Progenitor cell of endocrine pancreas (in vitro differentiated cells): ENCODE measurements at places on chromosomes 13 and 19. TPM values are rescaled to one million over a fixed set of nuclear protein-coding genes. Genes with fewer than 3 reads are reported as not detected.

- no peak for DNase-seq
These were observed 8.1 kb upstream of the FXYD3 start for GRCh38 chr19:35107545-35107944.

DNA sequence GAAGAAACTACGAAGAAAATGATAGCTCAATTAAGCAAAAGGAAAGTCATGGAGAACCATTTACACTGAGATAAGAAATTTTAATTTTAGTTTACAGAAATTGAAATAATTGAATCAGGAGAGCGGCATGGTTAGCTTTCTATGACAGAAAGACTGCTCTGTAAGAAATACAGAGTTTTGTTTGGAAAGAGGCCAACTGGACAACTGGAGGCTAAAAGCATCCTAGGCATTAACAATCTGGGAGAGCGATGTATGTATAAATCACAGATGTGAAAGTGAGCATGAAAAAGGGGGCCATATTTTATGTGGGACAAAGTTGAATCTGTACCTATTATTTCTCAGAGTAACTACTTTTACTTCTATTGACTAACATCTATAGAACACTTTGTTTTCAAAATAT lies 1608.8 kb upstream of the PCDH20 start:
- DNase-seq, result no peak

DNA sequence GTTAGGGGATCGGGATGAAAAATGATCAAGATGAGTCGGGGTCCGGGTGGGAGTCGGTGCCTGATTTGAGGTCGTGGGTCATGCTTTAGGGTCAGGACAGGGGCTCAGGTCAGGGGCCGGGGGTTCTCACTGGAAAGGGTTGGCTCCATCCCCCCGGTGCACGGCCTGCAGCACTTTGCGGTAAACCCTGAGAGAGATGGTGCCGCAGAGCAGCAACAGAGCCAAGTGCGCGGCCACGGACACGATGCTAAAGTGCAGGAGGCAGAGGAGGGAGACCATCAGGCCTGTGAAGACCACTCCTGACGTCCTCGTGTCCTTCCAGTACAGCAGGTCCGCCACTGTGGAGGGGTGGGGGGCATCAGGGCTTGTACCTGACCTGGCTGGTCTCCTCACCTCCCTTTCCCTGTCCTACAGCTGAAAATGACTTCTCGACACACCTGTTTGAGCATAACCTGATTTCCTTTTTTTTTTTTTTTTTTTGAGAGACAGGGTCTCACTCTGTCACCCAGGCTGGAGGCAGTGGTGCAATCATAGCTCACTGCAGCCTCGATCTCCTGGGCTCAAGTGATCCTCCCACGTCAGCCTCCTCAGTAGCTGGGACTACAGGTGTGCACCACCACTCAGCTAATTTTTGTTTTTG lies 7.5 kb downstream of the RTN2 start:
- no peak for DNase-seq

DNA sequence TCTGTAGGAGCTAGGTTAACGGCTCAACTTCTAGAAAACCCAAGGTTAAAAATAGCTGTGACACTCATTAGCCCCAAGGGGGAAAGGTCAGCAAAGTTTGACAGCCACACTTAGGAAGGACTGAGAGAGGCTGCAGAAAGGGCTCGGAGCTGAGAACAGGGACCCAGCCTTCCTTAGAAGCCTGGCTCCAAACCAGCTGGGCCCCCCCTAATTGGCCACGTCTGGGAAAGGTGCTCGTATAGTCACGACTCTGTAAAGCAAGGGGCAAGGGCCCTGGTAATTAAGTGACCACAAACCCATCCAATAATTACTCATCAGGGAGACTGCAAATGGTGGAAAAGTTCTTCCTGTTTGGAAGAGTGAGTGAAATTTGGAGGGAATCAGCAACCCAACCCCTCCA lies 90.5 kb downstream of the RNASEH2B start:
- no peak for DNase-seq

DNA sequence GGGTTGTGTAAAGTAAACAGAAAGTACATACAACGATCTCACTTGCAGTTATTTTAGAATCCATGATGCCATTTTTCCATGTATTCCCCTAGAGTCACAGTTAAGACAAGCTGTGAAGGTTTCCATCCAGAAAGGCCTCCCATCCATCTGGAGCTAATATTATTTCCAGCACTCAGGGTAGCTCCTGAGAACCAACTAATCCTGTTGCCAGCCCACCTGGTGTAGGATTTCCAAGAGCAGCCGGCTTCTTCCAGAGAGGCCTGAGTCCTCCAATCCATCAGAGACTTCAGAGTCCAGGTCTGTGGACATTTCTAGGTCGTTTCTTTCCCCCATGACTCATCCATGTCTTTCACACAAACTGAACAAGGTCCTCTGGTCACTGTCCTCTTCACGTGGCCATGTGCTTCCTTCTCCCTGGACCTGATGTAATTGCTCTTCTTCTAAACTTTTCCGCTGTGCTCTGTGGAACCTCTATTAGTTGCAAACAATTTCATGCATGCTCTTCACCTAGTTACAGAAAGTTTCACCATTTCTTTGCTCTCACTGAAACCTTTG lies 270.3 kb upstream of the TMTC4 start:
- no peak for DNase-seq

DNA sequence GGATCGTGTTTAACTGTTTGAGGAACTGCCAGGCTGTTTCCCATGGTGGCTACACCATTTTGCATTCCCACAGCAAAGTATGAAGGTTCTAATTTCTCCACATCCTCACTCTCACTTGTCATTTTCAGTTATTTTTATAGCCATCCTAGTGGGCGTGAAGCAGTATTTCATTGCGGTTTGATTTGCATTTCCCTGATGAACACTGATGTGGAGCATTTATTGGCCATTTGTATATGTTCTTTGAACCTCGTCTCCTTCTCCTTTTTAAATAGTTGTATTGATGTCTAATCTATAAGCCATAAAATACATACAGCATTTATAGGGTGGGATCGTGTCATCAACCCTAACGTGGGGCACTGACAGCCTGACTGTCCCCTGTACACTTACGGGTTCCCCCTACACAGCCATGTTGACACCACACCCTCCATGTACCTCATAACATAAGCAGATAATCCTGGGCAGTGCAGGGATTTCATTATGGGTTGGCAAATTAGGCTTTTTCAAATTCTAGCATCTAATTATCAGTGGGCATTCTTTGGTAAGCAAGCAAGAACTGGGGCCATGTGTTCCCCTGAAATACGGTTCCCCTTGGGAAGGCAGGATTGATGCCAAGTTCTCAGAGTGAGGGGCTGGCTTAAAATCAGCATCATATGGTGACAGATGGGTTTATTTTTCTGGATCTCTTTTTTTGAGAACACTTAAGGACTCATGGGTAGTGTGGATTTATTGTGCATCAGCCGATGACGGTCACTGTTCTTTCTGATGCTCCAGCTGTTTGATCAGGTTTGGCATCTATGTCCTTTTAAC lies 11.6 kb upstream of the ZBTB45 start:
- no peak for DNase-seq

DNA sequence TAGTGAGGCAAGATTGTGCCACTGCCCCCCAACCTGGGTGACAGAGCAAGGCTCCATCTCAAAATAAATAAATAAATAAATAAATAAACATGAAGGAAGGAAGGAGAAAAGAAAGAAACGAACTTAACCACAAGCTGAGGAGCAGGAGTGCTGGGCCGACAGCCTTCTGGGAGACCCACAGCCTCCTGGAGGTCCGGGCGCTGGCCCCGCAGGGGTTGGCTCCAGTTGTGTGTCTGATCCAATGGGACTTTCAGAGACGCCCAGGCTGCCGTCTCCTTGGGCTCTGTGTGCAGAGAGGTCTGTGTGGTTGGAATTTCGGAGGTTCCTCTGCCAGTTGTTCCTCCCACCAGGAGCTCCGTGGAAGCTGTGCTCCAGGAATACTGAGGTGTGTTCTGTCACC lies 36.0 kb upstream of the MCF2L start:
- DNase-seq, result no peak

- no peak for DNase-seq
These were observed 617 bp upstream of the IQCN start for GRCh38 chr19:18274781-18275356.

GRCh38 chr13:48749699-48750473 lies 96.2 kb downstream of the CYSLTR2 start:
- DNase-seq, result peak; percentile 12

- no peak for DNase-seq
These were observed 172.7 kb upstream of the ZNF507 start for GRCh38 chr19:32172566-32173160.

DNA sequence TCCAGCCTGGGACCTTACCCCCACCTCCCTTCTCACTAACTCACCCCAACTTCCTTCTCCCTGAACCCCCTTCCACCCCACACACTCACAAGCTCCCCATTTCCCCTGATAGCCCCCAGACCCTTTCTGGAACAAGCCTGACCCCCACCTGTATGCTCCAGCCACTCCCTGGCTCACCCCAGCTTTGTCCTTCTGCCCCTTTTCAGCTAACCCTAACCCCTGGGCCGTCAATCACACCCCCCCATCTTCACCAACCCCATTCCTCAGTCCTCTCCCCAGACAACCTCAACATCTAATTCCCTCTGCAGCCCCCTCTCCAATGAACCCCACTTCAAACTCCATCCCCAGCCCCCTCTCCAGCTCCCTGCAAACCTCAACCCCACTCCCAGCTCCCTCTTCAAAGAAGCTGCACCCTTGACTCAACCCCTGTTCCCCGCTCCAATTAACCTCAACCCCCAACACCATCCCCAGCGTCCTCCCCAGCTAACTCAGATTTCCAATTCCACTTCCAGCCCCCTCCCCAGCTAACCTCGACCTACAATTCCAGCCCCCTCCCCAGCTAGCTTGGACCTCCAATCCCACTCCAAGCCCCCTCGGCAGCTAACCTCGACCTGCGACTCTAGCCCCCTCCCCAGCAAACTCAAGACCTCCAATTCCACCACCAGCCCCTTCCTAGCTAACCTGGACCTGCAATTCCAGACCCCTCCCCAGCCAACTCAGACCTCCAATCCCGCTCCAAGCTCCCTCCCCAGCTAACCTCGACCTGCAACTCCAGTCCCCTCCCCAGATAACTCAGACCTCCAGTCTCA lies 929 bp downstream of the GNG7 start:
- no peak for DNase-seq

DNA sequence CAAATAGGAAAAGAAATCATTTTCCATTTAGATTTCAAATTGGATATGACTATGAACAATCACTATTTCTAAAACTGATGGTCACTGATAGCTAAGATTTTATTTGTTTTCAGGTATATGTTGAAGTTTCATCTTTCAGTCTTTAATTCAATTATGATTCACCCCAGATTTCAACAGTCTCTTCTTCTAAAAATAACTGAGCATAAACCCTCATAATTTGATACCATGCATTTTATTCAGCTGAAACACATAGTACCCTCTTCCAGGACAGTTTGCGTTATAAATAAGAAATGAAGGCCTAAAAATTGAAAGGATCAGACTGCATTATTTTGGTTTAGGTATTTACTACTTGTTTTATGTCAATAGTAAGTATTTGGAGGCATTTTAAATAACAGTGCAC lies 428.5 kb upstream of the NBEA start:
- no peak for DNase-seq

- no peak for DNase-seq
These were observed 42.5 kb downstream of the IRS2 start for GRCh38 chr13:109743706-109744453.

DNA sequence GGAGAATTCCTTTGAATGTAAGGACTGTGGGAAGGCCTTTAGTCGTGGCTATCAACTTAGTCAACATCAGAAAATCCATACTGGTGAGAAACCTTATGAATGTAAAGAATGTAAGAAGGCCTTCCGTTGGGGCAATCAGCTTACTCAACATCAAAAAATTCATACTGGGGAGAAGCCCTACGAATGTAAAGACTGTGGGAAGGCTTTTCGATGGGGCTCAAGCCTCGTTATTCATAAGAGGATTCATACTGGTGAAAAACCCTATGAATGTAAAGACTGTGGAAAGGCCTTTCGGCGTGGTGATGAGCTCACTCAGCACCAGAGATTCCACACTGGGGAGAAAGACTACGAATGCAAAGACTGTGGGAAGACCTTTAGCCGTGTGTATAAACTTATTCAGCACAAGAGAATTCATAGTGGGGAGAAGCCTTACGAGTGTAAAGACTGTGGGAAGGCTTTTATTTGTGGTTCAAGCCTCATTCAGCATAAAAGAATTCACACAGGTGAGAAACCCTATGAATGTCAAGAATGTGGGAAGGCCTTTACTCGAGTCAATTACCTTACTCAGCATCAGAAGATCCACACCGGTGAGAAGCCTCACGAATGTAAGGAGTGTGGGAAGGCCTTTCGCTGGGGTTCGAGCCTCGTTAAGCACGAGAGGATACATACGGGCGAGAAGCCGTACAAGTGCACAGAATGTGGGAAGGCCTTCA lies 39.2 kb downstream of the ZNF331 start:
- DNase-seq, result no peak

DNA sequence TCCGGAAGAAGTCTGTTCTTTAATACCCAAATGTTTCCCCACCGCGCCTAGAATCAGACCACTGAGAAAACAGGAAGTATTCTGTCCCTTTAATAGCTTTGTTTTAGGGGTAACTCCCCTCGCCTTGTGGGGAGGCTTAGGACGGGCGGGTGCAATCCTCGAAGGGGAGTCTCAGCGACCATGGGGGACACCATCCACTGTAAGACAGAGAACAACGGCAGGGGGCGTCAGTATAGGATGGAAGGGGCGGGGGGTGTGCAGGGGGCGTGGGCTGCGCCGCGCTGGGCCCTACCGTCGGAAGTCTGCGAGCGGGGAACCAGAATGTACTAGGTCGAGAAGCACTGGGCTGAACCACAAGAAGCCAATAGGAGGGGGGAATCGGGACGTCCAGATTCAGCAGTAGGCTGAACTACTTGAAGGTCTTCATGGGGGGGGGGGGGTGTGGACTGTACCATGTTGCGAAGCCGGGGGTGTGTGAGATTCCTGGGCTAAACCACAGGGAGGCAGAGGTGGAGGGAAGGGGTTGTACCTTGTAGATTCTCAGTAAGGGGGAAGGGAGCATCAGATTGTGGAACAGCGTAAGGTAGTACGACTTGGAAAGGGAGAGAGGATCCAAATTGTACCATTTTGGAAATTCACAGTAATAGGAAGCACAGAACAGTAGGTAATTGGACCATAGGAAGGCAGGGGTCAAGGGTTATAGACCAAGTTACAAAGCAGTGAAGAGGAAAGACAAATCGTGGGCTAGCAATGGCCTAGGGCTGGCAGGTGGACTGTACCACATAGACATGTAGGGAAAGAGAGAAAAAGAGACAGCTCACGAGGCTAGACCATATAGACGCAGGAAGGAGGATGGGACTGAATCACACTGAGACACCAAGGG lies 1.0 kb upstream of the DBP start:
- DNase-seq, result peak; percentile 62

GRCh38 chr19:13478576-13478975 lies 27.7 kb downstream of the CACNA1A start:
- no peak for DNase-seq

GRCh38 chr19:38467541-38468525 lies 34.3 kb downstream of the RYR1 start:
- no peak for DNase-seq

Gene RYR1
- total RNA-seq, result 0.65 and 1.4 TPM in 2 replicates

Gene CD209
- not detected in 2 replicates for total RNA-seq

Gene PTH2
- total RNA-seq, result not detected in 2 replicates

Gene ZNF8
- total RNA-seq, result 18.1 and 18.2 TPM in 2 replicates

Gene CYSLTR2
- 0.17 and 0.47 TPM in 2 replicates for total RNA-seq
